ENCODE measurements at places on chromosomes 3 and 15. TPM values are rescaled to one million over a fixed set of nuclear protein-coding genes. Genes with fewer than 3 reads are reported as not detected.

DNA sequence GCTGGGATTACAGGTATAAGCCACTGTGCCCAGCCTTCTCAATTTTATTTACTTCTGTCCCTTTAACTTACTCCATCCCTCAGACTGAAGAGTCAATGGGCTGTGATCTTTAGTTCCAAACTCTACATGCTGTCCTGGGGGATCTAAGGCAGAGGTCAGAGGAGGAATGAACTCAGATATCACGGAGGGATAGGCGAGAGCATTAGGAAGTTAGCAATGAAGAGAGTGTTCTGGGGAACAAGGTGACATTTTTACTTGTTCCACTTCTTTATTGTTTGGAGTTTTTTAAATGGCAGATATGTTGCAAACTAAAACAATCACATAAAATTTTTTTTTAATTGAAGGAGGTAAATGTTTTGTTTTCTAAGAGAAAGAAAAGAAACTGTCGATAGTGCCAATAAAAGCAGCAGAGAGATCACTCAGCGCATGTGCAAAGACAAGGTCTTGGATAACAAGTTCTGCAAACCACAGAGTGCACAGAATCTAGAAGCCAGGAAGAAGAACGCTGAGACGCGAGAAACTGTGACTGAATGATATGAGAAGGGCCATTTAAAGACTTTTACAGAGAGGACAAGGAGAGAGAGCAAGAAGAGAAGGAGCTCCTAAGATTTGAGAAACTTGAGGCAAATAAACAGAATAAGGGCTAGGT, 10.8 kb upstream of the CA12 start:
- no peak for DNase-seq
- no peaks in the 10 kb centered on the region for H3K36me3 ChIP-seq
- H3K27ac ChIP-seq, result no peak overlapping the region
- peaks cover 3% of the 10 kb centered on the region for H3K27me3 ChIP-seq
- peaks cover 9% of the 10 kb centered on the region for H3K4me1 ChIP-seq
- H3K4me3 ChIP-seq, result no peak overlapping the region

Gene SCG3
- not detected for total RNA-seq

GRCh38 chr3:141055136-141055535, 4.0 kb downstream of the SPSB4 start:
- H3K27ac ChIP-seq, result no peak overlapping the region
- no peak for DNase-seq
- no peaks in the 10 kb centered on the region for H3K36me3 ChIP-seq

- no peak overlapping the region for H3K27ac ChIP-seq
- DNase-seq, result no peak
- H3K4me3 ChIP-seq, result no peak overlapping the region
These were observed 52.7 kb downstream of the VGLL4 start for GRCh38 chr3:11591002-11591355.

GRCh38 chr3:124275412-124275811, 283.5 kb upstream of the ROPN1 start:
- no peak overlapping the region for H3K27ac ChIP-seq
- no peaks in the 10 kb centered on the region for H3K36me3 ChIP-seq
- no peaks in the 10 kb centered on the region for H3K4me1 ChIP-seq
- no peak overlapping the region for H3K4me3 ChIP-seq
- no peak for DNase-seq

Gene CATSPER2
- 0.91 TPM for total RNA-seq

DNA sequence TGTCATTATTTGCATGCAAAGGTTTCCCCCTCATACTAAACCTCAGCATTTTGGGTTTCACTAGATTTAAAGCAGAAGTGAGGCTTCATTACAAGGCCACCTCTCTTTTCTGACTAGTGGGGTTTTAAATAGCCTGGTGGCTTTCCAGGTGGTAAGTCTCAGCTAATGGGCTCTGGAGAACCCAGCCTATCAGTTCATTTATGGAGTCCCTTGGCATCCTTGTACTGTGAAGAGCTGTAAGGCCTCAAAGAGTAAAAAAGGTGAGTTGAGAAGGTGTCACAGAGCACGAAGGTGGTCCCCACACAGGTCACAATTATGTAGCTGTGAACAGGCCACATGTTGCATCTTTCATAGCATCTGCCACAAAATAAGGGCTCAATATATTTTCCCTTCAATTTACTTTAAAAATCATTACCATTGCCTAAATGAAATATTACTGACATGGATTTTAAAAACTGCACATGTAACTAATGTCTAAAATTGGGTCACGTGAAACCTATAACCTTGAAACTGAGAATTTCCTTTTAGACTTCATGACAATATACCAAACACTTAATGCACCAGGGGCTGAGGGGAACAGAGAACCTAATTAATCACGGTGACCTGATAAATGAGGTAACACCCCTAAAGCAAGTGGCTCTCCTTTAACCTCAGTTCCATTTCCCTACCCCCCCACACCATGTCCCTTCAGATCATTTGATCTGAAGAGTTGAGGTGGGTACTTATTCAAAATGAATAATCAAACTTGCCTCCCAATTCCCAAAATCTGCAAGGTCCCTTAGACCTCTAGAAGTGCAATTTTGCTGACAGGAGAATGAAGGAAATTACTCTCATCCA, 1.3 kb downstream of the NGLY1 start:
- H3K36me3 ChIP-seq, result peaks cover 39% of the 10 kb centered on the region
- H3K4me1 ChIP-seq, result peaks cover 34% of the 10 kb centered on the region
- no peak for DNase-seq
- H3K4me3 ChIP-seq, result peak overlapping the region; percentile 90
- H3K27ac ChIP-seq, result peak overlapping the region; percentile 89
- H3K27me3 ChIP-seq, result no peaks in the 10 kb centered on the region

DNA sequence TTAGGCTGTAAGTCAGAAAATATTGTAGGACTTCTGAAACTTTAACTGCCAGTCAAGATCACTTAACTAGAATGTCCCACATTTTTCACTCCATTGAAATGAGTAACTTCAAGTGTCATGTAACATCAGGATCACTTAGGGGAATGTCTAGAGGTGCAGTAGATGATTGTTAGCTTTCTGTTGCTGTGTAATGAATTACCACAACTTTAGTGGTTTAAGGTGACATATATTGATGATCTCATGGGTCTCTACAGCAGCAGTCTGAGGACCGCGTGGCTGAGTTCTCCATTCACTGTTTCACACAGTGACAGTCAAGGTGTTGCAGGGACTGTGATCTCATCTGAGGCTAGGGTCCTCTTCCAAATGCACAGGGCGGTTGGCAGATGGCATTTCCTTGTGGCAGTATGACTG, 82.7 kb downstream of the SLC25A26 start:
- H3K4me3 ChIP-seq, result no peak overlapping the region
- H3K27me3 ChIP-seq, result no peaks in the 10 kb centered on the region

Gene ROPN1
- not detected for total RNA-seq

Gene GRK7
- not detected for total RNA-seq

DNA sequence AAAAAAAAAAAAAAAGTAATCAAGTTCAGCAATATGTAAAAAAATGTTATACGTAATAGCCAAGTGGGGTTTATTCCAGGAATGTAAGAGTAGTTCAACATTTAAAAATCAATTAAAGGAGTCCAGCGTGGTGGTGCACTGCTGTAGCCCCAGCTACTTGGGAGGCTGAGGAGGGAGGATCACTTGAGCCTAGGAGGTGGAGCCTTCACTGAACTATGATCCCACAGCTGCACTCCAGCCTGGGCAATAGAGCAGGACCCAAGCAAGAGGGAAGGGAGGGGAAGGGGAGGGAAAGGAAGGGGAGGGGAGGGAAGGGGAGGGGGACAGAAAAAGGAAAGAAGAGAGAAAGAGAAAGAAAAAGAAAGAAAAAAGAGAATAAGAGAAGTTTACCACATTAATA, 10.7 kb upstream of the TOPBP1 start:
- H3K36me3 ChIP-seq, result no peaks in the 10 kb centered on the region
- peaks cover 11% of the 10 kb centered on the region for H3K4me1 ChIP-seq

Gene PEX5L
- not detected for total RNA-seq

DNA sequence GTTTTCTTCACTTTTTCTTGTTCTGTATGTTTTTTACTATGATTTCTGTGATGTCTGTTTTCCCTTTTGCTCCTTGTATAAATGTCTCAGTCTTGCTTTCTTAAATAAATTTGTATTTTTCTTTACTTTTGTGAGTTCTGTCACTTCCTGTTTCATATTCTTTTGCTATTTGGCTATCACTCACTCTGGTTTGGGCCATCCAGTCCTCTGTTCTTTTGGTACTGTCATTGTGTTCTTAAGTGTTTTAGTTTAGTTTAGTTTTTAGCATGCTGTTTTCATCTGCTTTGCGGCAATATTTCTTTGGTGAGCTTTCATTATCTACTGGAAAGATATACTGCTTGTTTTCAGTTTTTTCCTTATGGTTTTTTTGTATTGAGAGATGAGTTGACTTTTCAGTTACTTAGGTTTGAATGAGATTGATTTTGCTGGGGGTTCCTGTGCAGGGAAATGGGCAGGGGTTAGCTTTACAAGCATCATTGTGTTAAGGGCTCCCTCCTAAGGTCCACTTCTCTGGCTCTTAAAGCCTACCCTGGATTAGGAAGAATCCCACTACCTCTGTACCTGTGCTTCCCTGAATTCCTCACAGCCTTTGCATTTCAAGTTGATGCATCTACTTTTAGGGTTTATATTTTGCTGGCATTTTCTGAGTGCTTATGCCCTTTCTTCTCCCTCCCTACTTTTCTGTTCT, 35.1 kb downstream of the PDCD6IP start:
- H3K4me1 ChIP-seq, result peaks cover 24% of the 10 kb centered on the region
- H3K27me3 ChIP-seq, result no peaks in the 10 kb centered on the region
- DNase-seq, result no peak
- H3K4me3 ChIP-seq, result no peak overlapping the region

DNA sequence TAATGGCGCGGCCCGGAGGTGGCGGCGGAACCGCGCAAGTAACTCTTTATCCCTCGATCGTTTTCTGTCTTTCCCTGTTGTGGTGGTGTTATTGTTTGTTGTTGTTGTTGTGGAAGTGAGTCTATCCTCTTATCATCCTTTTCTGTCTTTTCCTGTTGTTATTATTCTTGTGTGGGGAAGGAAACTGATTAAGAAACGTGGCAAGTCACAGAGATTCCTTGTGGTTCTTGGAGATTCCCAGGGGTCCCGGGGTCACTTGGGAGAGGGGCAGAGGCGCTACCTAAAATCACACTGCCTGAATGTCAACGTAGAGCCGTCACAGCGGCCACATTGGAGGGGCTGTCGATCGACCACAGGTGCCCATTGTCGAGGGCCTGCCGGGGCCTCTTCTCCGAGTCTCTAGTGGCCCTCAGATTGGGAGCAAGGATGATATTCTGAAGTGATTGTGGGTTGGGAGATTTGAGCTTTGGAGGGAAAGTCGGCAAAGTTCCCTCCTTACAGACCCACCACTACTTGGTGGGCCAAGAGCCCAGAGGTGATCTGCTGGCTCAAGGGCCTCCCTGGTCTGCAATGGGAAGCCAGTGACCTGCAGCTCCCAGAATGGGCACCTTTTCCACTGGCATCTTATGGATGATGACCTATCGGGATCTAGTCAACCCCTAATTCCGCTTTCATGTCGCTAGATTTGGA, 790 bp downstream of the PARP14 start:
- no peak for DNase-seq
- H3K36me3 ChIP-seq, result peaks cover 33% of the 10 kb centered on the region
- H3K4me1 ChIP-seq, result peaks cover 55% of the 10 kb centered on the region

DNA sequence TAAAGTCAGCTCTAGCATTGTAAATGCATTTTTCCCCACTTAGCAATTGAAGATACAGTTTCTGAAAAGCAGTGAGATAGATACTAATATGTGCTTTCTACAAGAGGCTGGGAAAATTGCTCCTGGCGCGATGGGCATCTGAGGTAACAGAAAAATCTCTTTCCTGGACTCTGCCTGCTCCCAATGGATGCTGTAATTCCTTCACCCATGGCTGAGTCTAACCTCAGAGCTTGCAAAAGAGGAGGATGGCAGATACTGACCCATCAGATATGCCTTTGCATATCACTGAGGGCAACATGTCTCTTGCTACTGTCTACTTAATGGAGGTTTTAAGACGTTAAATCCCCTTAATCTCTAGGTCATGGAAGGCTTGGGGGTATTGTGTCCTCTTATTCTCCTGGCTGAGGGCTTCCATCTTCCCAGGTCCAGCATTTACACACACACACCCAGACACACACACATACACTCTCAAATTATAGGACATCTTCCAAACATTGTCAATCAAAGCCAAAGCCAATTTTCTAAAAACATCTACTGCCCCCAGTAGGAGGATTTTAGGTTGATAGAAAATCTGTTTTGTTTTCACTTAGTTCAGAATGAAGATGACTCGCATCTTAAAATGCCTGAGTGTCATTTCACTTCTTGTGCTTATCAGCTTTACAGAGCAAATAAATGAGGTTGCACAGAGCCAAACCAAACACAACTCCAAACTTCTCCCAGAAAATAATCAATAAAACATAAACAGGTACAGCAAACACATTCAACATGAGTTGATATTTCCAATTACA, 2.4 kb downstream of the TRPM1 start:
- H3K27me3 ChIP-seq, result no peaks in the 10 kb centered on the region
- no peak overlapping the region for H3K4me3 ChIP-seq
- no peak for DNase-seq
- no peak overlapping the region for H3K27ac ChIP-seq
- H3K36me3 ChIP-seq, result no peaks in the 10 kb centered on the region
- no peaks in the 10 kb centered on the region for H3K4me1 ChIP-seq

DNA sequence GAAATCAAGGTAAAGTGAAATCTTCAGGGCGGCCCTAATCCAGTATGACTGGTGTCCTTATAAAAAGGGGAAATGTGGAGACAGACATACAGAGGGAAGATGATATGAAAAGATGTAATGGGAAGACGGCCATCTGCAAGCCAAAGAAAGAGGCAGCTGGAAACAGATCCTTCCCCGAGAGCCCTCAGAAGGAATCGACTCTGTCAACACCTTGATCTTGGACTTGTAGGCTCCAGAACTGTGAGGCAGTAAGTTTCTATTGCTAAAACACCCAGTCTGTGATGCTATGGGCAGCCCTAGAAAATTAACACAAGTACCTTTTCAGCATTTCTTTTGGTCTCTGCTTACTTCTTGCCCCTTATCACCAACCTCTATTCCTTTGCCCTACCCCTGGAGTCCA, 174.7 kb upstream of the TPM1 start:
- no peak for DNase-seq
- no peaks in the 10 kb centered on the region for H3K36me3 ChIP-seq
- no peaks in the 10 kb centered on the region for H3K27me3 ChIP-seq
- H3K4me1 ChIP-seq, result no peaks in the 10 kb centered on the region
- no peak overlapping the region for H3K4me3 ChIP-seq

DNA sequence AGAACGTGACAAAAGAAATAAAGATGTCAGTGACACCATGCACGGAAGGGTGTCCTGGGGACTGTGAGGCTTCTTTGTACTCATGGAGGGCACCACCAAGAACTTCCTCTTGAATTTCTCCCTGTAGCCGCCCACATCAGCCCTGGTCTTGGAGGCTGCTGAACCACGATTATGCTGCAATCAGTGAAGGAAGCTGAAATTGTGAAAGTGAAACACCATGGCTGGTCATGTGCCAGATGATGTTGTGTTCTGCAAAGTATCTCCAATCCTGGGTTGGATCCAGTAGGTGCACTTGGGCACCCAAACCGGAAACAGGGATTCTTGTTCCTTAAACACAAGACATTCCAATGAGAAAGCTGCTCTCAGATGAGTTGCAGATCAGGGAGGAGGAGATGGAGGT, 104.4 kb upstream of the GOLGA6L6 start:
- peak; percentile 29 for DNase-seq
- no peaks in the 10 kb centered on the region for H3K4me1 ChIP-seq
- no peaks in the 10 kb centered on the region for H3K36me3 ChIP-seq
- peaks cover 19% of the 10 kb centered on the region for H3K27me3 ChIP-seq
- H3K4me3 ChIP-seq, result no peak overlapping the region

Gene LRRIQ4
- 0.49 TPM for total RNA-seq

Measured in activated naive CD8-positive, alpha-beta T cell treated with anti-CD3 and anti-CD28 coated beads for 36 hours (primary cell).